Tibial nerve (tissue), 4 donors: ENCODE measurements at places on chromosomes 12 and 14. TPM values are rescaled to one million over a fixed set of nuclear protein-coding genes. Genes with fewer than 3 reads are reported as not detected.

The LRIG3 gene
- total RNA-seq = 62.3 TPM

The ADAM21 gene
- not detected for total RNA-seq

The STXBP6 gene
- total RNA-seq = 42.6 TPM

DNA sequence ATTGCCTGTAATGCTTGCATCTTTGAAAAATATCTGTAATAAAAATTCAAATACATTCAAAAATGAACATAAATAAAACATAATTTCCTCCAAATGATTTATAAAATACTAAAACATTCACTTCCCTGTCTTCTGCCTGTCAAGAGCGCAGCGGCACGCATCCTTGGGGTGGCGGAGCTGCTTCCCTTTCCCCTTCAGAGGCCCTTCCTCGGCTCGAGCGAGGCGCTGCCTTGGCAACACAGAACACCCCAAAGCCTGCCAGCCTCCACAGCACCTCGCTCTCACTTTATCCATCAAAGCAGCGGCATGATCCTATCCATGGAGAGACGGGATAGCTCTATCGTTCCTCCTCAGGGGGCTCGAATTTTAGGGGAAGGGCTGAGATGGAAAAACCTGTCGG lies 146.2 kb downstream of the GXYLT1 start:
- H3K36me3 ChIP-seq = no peaks in the 10 kb centered on the region
- H3K27me3 ChIP-seq = no peaks in the 10 kb centered on the region
- no peak overlapping the region for H3K4me3 ChIP-seq
- no peak overlapping the region for H3K27ac ChIP-seq
- no peaks in the 10 kb centered on the region for H3K4me1 ChIP-seq
- DNase-seq = no peak

The KRT75 gene
- not detected for total RNA-seq

The CDC42BPB gene
- total RNA-seq = 127 TPM

The COCH gene
- 6.3 TPM for total RNA-seq

GRCh38 chr14:76208340-76208739 lies 56.6 kb downstream of the GPATCH2L start:
- H3K27ac ChIP-seq = no peak overlapping the region
- no peak for DNase-seq
- H3K27me3 ChIP-seq = no peaks in the 10 kb centered on the region
- no peaks in the 10 kb centered on the region for H3K36me3 ChIP-seq
- no peak overlapping the region for H3K4me3 ChIP-seq
- no peaks in the 10 kb centered on the region for H3K4me1 ChIP-seq

DNA sequence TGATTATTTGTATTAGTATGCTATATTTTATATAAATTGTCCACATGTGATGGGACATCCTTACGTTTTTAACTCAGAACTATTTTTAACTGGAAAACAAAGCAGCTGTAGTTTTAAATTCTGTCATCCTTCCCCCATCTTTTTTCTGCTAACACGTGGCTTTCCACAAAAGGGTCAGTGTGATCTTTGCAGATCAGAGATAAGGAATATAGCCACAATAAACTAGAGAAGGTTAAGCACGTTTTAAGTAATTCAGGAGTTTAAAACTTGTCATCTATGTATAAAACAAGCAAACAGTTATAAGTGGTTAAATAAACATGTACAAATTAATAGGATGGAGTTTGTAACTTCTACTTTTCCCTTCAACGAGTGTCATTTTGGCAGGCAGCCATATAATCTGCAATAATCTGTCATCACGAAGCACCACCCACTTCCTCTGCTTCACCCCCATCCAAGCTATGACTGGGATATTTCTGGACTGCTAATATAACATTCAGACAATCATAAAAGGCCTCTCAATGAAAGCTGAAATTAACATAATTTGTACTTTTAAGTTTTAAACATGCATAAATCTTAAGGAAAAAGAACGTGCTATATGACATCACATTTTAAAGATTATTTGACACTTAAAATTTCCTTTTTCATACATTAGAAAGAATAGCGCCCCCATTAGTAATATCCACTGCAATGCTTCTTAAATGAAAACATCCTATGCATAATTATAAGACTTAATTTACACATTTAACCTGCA lies 15.3 kb downstream of the TAOK3 start:
- H3K4me1 ChIP-seq = peaks cover 21% of the 10 kb centered on the region
- H3K27me3 ChIP-seq = no peaks in the 10 kb centered on the region
- DNase-seq = no peak
- H3K27ac ChIP-seq = no peak overlapping the region
- H3K36me3 ChIP-seq = no peaks in the 10 kb centered on the region
- H3K4me3 ChIP-seq = no peak overlapping the region

DNA sequence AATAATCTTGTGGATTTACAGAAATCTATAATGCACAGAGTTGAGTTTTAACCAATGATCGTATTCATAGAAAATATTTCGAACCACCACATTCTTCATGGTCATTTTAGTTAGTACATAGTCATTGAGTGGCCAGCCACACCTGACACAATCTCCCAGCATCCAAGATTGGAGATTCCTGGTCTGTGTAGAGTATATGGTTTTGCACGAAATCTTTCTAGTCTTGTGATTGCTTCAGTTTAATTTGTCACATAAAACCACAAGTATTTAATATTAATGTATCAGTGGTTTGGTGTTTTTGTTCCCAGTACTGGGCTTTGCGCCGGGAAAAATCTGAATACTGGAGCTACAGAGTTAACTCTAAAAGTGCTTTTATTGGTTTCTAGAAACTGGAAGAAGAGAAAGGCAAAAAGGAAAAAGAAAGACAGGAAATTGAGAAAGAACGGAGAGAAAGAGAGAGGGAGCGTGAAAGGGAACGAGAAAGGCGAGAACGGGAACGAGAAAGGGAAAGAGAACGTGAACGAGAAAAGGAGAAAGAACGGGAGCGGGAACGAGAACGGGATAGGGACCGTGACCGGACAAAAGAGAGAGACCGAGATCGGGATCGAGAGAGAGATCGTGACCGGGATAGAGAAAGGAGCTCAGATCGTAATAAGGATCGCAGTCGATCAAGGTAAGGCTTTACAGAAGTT lies 33.4 kb upstream of the PSEN1 start:
- no peaks in the 10 kb centered on the region for H3K4me1 ChIP-seq
- no peak overlapping the region for H3K4me3 ChIP-seq
- no peaks in the 10 kb centered on the region for H3K27me3 ChIP-seq
- H3K27ac ChIP-seq = no peak overlapping the region

DNA sequence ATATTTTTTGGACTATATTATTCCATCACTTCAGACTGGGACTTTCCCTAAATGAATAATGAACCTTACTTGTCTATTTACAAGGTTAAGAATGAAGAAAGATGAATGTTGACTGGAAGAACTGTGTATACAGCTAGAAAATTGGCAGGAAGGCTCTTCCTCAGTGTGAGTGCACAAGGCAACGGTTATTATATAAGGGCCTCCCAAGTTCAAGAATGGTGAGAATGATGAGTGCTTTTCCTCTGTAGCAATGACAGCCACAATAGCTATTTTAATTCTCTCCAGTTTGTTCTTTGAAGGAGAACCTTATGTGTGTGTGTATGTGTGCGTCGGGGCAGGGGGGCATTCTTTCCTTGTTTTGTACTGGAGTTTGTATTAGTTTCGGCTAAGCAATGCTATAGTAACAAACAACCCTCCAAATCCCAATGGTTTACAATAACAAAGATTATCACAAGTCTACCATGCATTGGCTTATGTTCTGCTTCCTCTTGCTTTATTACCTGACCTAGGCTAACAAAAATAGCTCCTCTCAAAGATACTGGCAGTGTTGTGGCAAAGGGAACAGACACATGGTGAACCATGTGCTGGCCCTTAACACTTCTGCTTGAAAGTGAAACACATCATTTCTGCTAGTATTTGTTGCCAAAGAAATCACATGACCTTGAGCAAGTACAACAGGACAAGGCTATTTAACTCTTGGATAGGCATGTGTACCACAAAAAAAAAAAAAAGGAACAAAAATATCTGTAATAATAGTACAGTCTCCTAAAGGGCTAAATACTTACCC lies 139.5 kb downstream of the RMST start:
- no peak for DNase-seq
- no peaks in the 10 kb centered on the region for H3K27me3 ChIP-seq
- H3K27ac ChIP-seq = no peak overlapping the region
- no peaks in the 10 kb centered on the region for H3K36me3 ChIP-seq
- no peaks in the 10 kb centered on the region for H3K4me1 ChIP-seq
- no peak overlapping the region for H3K4me3 ChIP-seq

DNA sequence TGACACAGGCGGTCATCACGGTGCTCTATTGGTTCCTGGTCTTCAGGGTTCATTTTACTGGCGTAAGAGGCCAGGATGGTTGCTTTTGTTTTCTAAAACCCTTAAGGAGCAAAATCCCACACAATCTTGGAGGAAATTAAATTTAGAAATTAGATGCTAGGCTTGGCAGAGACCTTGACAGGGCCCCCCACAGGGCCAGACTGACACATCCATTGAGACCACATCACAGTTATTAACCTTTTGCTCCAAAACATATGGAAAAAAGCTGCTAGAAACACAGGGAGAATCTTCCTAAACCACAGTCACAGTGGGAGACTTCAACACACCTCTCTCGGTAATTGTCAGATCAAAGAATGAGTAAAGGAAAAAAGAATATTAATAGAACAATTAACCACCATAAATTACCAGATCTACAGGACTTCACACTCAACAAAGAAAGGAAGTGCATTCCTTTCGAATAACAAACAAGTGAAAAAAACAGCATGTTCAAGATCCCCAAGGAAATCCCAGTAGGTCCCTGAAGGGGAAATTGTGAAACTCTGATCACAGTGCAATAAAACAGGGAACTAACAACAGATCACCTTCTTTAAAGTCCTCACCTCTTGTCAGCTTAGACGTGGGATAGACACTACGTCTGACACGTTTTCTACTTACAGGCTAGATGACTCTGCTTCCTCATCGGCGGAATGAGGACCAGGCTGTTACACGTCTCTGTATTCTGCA lies 40.2 kb upstream of the TMEM179 start:
- peaks cover 7% of the 10 kb centered on the region for H3K27me3 ChIP-seq
- H3K4me3 ChIP-seq = no peak overlapping the region
- no peak overlapping the region for H3K27ac ChIP-seq
- H3K36me3 ChIP-seq = no peaks in the 10 kb centered on the region

GRCh38 chr12:67512061-67512460 lies 136.5 kb upstream of the DYRK2 start:
- no peaks in the 10 kb centered on the region for H3K27me3 ChIP-seq
- H3K27ac ChIP-seq = no peak overlapping the region
- H3K36me3 ChIP-seq = no peaks in the 10 kb centered on the region
- no peak overlapping the region for H3K4me3 ChIP-seq

DNA sequence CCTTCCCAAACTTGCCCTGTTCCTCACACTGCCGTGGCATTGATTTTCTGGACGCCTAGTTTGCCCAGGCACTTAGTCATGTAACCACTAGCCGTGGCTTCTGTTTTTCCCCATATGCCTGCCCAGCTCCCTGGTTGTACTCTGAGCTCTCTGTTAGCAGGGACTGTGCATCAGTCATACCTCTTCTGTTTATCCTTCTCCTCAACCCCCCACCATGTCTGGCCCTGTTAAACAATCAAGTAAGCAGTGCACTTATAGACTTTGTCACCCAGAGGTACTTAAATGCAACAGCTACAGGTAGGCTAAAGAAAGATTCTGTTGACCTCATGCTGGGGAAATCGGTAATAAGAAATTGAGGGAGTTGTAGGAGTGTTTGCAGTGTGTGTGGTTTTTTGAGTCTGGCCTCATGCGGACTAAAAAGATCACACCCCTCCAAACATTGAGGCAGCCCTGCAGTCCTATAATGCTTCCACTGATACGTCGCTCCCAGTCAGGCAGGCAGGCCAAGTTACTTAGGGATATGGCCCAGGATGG lies 17.0 kb downstream of the UBE3B start:
- no peak for DNase-seq
- no peaks in the 10 kb centered on the region for H3K27me3 ChIP-seq
- no peak overlapping the region for H3K4me3 ChIP-seq
- no peak overlapping the region for H3K27ac ChIP-seq
- peaks cover 6% of the 10 kb centered on the region for H3K36me3 ChIP-seq

The ASB2 gene
- not detected for total RNA-seq

DNA sequence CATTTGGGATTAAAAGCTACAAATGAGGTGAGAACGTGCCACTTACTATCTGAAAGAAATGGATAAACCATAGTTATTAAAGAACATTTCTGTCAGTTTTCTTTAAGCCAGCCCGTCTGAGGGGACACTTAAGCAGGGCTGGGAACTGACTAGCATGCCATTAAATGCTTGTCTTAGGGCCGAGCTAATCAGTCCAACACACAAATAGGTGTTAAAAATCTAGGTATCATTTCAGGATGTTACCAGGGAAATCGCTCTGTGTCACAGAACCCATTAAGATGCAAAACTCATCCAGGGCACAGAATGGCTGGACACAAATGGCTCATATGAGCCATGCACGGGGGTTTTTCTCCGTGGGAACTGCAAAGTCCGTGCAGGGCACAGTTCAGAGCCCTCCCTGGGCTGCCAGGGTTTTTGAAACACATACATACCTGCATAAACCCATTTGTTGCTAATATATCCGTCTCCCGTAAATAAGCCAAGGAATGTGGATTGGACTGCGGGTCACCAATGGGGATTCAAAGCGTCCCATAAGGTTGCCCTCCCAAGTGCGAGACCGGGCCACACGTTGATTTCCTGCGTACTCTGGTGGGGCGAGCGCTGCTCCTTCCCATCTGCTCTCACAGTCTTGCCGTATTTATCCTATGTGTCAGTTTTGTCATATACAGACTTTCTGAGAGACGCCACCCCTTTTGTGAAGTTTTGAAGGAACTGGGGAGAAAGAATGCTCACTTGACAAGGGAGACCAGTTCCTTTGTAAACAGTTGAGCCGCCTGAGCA lies 5.4 kb upstream of the GSC start:
- no peaks in the 10 kb centered on the region for H3K4me1 ChIP-seq
- H3K27me3 ChIP-seq = peaks cover 15% of the 10 kb centered on the region
- H3K27ac ChIP-seq = no peak overlapping the region
- DNase-seq = no peak
- no peak overlapping the region for H3K4me3 ChIP-seq

The DPF3 gene
- total RNA-seq = 5.4 TPM

DNA sequence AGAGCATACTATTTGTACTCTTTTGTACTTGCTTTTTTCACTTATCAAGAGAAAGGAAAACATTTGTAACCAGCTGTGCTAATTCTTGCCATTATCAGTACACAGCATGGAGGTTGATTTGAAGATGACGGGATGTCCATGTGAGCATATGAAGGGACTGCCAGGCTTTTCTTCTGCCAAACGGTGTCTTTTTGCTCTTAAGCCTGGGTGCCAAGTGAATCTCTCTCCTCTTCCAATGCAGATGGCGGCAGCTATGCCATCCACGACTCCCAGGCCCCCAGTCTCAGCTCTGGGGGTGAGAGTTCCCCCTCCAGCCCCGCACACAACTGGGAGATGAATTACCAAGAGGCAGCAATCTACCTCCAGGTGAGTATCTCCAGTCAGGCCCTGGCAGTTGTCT lies 38.9 kb downstream of the TPCN1 start:
- DNase-seq = no peak
- H3K36me3 ChIP-seq = peaks cover 15% of the 10 kb centered on the region
- H3K4me3 ChIP-seq = no peak overlapping the region
- peaks cover 21% of the 10 kb centered on the region for H3K4me1 ChIP-seq
- H3K27me3 ChIP-seq = no peaks in the 10 kb centered on the region
